ENCODE measurements at places on chromosomes 3 and 15.

- DNase-seq = no peak
These were observed 264.6 kb upstream of the TGFBR2 start for GRCh38 chr3:30341851-30342250.

- DNase-seq = no peak
These were observed 520.1 kb downstream of the ROBO1 start for GRCh38 chr3:79247725-79248043.

- no peak for DNase-seq
These were observed 14.7 kb downstream of the FILIP1L start for GRCh38 chr3:100099621-100100020.

GRCh38 chr3:111936967-111937366, 41.9 kb upstream of the ABHD10 start:
- no peak for DNase-seq

DNA sequence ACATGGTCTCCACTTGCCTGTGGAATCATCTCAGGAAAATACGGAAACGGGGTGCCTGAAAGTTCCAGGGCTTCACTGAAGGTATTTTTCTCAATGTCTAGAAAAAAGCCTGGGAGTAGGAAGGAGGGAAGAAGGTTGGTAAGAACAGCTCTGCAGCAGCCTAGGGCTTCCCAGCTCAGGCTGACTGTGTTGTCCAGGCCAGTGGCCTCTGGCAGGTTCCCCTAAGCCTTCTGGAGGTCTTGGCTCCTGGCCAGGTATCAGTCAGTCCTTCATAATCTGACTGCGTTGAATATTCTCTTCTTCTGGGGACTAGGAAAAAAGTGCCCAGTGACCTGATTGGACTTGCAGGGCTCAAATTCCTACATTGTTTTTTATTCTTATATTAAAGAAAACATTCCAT, 38.6 kb downstream of the SSR3 start:
- DNase-seq = no peak

DNA sequence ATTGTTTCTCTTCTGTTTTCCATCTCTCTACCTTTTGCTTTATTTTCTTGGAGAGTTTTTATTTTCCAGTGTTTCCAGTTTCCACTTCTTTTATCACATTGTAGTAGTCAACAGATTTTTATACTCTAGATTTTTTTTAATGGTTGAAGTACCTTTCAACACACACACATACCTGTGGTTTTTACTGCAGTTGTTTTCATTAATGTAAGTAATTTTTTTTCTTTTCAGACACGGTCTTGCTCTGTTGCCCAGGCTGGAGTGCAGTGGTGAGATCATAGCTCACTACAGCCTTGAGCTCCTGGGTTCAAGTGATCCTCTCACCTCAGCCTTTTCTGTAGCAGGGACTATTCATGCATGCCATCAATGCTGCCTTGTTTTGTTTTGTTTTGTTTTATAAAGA, 472.5 kb upstream of the SGO1 start:
- DNase-seq = no peak
